ENCODE measurements at places on chromosomes 6 and 20. TPM values are rescaled to one million over a fixed set of nuclear protein-coding genes. Genes with fewer than 3 reads are reported as not detected.

- no peak for DNase-seq
These were observed 597 bp downstream of the ADA start for GRCh38 chr20:44650771-44651433.

The TGM3 gene
- not detected for total RNA-seq

- peak; percentile 40 for DNase-seq
These were observed 60.2 kb downstream of the CTCFL start for GRCh38 chr20:57464642-57465211.

The BHLHE23 gene
- not detected for total RNA-seq

The KIAA1755 gene
- 0.57 TPM for total RNA-seq

DNA sequence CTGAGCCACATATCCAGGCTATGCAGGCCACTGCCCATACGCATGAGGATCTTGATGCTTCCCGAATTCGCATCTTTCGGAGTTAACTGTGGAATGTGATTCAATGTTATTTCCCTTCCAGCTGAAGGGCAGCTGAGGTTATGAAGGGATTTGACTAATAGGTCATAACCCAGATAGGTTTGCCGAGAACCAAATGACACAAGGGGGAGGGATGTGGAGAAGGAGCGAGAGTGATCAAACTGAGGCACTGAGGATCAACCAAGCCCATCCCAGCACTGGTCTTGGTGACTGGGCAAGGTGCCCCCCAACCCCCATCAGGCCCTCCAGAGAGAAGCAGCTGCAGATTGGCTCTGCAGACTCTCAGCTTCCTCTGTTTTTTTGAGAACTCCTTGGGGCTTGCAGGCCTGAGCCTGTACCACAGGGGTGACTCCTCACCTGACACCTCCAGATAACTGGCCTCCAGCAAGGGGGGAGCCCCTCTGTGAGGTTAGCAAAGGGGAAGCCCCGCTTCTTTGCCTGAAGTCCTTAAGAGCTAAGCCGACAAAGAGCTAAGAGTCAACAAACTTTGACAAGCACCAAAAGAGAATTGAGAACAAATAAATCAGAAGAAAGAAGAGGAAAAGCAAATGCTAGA lies 185.9 kb downstream of the PDE7B start:
- no peak for DNase-seq

- DNase-seq = no peak
These were observed 301.7 kb upstream of the PLN start for GRCh38 chr6:118246406-118246805.

GRCh38 chr6:3744901-3745470 lies 6.5 kb downstream of the PXDC1 start:
- DNase-seq = no peak

The NOX3 gene
- not detected for total RNA-seq

The SLC17A3 gene
- total RNA-seq = not detected

The SRXN1 gene
- 142 TPM for total RNA-seq

DNA sequence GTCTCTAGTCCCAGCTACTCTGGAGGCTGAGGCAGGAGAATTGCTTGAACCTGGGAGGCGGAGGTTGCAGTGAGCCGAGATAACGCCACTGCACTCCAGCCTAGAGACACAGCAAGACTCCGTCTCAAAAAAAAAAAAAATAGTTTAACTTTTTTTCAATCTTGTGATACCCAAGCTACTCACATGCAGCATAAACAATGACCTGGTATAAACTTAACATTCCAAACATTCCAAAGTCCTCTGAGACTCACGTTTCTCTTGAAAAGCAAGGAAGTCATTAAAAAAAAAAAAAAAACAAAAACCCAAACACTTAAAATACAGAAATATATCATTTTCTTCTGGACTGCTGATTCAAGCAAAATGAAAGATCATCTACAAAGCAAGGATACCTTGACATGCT lies 14.3 kb downstream of the CRNKL1 start:
- DNase-seq = peak; percentile 64

- DNase-seq = peak; percentile 53
These were observed 590 bp downstream of the HIVEP2 start for GRCh38 chr6:142944124-142945048.

- peak; percentile 92 for DNase-seq
These were observed 73.3 kb downstream of the MRPL14 start for GRCh38 chr6:44053760-44054556.

- DNase-seq = no peak
These were observed 276.5 kb downstream of the CDKAL1 start for GRCh38 chr6:20810727-20811108.

The HRH3 gene
- total RNA-seq = not detected

The CNR1 gene
- not detected for total RNA-seq

GRCh38 chr6:69780585-69781178 lies 16.1 kb downstream of the LMBRD1 start:
- no peak for DNase-seq

DNA sequence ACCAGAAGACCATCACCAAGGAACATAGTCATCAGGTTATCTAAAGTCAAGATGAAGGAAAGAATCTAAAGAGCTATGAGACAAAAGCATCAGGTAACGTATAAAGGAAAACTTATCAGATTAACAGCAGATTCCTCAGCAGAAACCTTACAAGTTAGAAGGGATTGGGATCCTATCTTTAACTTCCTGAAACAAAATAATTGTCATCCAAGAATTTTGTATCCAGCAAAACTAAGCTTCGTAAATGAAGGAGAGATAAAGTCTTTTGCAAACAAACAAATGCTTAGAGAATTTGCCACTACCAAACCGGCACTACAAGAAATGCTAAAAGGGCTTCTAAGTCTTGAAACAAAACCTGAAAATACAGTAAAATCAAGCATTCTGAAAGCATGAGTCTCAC lies 71.0 kb downstream of the HECA start:
- DNase-seq = no peak

The PBOV1 gene
- not detected for total RNA-seq

- no peak for DNase-seq
These were observed 120.9 kb downstream of the UNC5CL start for GRCh38 chr6:40918040-40918651.

DNA sequence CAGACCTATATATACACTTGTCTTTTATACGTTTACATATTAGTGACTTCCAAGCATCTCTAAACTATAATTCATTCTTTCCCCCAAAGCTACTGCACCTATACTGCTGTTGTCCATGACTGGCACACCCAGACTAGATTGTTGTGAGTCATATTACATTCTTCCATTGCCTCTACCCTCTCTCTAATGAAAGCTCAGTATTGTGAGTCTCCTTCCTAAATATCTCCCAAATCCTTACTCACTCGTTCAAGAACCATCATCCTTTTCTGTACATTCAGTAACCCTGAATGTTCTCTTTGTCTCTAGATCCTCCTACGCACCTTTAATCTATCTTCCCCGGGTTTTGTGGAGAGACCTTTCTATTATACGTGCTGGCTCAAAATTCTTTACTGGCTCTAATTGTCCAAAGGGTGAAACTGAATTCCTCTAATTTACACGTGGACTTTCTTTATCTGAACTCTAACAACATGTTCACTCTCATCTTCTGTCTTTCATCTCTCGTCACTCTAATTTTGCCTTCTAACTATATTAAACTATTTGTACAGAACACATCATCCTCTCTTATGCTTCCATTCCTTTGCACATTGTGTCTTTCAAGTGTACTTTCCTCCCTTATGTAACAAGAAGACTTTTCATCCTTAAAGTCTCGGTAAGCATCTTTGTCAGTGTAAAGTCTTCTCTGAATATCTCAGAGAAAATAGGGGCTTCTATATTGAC lies 109.3 kb downstream of the IBTK start:
- no peak for DNase-seq

- DNase-seq = no peak
These were observed 235.6 kb downstream of the PLCB1 start for GRCh38 chr20:8367689-8368088.

GRCh38 chr6:73560182-73560732 lies 39.4 kb upstream of the EEF1A1 start:
- DNase-seq = no peak

The HCK gene
- total RNA-seq = not detected

The EFCAB8 gene
- total RNA-seq = not detected

DNA sequence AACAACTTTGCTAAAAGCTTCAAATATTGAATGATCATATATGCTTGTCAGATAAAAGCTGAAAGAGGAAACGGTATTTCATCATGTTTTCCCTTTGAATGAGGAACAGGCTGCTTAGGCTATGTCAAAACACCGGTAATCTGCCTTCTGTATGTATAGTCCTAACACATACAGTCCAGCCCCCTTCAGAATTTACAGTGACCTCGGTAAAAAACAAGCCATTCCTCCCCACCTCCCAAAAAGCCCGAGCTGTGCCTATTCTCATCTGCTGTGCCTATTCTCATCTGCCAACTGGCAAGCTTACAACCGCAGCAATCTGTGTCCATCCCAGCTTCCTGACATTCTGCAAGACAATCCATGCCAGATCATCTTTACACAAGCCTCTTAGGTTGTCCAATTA lies 26.8 kb upstream of the UBE2J1 start:
- DNase-seq = no peak

Measured in A172 (cell line).